ENCODE measurements at places on chromosomes 2 and 18.

- DNase-seq, result no peak
These were observed 281.2 kb upstream of the PARD3B start for GRCh38 chr2:204264085-204264553.

DNA sequence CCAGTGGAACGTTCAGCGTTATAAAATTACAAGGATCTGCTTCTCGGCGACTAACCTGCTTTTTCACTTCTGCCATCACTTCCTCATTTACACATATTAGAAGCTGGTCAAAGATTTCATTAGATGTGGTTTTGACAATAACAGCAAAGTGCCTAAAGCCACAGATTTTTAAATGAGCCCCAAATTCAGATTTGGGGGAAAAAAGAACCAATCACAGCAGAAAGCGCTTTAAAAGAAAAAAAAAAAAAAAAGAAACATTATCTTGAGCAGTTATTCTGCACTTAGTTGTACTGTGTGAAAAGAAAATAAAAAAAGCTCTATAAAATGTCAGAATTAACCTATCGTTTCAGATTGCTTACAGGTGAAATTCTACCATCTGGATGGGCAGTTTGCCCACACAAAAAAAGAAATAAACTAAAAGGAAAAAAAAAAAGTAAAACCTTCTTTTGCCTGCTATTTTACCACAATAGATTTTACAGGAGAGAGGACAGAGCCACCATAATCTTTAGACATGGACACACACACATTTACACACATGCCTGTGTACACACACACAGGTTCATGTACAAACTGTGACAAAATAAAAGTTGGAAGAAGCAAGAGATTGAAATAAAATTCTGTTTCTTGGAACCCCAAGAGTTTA, 167.2 kb downstream of the TCF4 start:
- DNase-seq, result no peak

GRCh38 chr2:131105156-131105949, at the start of gene PLEKHB2:
TSS of gene PLEKHB2 (plus strand) at chr2:131105336. CDS start at chr2:131120942, 15,606 bp downstream.
- DNase-seq, result peak; percentile 58

- no peak for DNase-seq
These were observed 124.8 kb upstream of the NYAP2 start for GRCh38 chr2:225274751-225275150.

DNA sequence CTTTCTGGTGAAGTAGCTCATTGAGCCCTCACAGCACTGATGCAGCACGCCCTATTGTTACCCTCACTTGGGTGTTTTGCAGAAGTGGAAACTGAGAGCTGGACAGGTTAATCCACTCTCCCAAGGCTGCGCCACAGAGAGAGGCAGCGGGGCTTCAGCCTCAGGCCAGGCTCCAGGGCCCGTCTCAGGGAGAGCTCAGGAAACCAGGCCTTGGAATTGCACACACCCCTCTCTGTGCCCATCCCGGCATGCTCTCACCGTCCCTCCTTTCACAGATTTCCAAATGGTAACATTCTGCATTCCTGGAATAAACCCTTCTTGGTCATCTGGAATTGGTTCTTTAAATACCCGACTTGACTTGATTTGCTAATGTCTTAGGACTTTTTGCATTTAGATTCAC, 51.5 kb downstream of the TWIST2 start:
- no peak for DNase-seq

DNA sequence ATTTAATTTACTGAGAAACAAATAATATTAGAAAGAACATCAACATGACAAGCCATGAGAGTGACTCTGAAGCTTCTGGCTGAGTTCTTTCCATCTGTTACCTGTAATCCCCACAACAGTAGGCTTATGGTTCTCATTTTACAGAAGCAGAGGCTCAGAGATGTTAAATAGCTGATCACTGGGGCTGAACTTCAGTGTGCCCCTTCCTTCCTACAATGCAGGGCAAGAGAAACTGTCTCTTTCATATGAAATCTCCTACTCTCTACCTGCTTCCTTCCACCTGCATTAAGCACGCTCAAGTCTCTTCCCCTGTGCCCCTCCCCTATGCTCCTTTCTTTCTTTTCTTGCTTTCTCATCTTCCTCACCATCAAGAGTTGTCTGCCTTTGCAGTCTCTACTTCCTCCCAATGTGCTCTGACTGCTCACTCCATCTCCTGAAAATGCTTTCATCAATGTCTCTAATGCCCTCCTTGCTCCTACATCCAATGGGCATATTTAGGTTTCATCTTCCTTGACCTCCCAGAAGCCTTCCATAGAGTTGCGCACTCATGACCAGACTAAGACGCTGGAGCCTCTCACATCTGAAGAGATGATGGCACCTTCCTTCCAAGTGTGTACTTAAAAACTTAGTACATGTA, 23.7 kb downstream of the APOB start:
- DNase-seq, result no peak

GRCh38 chr2:232240906-232241305, 137.6 kb upstream of the ALPP start:
- DNase-seq, result no peak

DNA sequence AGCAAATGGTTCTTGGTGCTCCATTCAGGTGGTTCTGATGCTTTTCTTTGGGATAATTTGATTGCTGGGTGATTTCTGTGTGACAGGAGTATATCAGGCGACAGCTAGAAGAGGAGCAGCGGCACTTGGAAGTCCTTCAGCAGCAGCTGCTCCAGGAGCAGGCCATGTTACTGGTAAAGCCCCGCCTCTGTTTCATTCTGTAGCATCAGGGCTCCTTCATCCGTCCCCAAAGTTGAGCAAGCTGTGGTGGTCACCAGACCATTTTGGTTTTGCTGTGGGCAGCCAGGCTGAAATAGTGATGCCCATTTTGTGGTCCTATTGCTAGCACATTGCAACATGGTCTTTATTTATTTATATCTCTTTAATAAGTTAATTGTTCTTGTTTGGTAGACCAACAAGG, 132.8 kb upstream of the IL1R2 start:
- no peak for DNase-seq

Measured in omental fat pad (tissue), 4 donors.